NCI-H1105 treated with DMSO at 0.1 percent for 48 hours (cell line): ENCODE measurements at places on chromosomes 6 and 20.

DNA sequence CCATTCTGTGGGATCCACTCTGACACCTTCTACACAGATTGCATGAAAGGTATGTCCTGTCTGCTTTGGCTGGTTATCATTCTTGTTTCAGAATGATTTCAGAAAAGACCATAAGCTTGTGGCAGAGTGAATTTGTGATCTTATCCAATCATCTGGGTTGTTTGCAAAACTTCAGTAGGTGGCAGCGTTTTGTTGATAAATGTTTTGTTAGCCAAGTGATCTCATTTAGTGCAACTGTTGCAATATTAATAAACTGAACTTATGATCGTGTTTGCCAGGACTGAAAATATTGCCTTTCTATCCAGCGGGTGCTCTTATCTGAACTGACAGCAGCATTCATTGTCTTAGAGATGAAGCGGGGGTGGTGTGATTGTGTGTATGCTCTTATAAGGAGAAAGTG lies 613.2 kb upstream of the NOX3 start:
- DNase-seq, result peak; percentile 68

DNA sequence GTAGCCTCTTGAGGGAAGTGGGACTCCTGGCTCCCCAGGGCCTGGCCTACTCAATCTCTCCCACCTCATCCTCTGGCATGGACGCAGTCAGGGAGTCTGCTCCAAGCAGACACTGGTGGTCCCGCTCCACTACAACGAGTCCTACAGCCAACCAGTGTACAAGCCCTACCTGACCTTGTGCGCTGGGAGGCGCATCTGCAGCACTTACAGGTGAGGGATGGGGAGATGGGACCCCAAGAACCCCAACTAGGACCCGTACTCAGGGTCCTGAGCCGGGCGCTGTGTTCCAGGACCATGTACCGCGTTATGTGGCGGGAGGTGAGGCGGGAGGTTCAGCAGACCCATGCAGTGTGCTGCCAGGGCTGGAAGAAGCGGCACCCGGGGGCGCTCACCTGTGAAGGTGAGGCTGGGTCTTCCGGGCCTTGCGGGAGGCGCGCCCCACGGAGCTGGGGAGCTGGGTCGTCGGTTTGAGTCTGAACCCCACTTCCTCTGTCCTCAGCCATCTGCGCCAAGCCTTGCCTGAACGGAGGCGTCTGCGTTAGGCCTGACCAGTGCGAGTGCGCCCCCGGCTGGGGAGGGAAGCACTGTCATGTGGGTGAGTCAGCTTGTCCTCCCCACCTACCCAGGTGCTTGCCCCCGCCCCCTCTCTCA lies 2.1 kb downstream of the EGFL8 start:
- DNase-seq, result no peak

DNA sequence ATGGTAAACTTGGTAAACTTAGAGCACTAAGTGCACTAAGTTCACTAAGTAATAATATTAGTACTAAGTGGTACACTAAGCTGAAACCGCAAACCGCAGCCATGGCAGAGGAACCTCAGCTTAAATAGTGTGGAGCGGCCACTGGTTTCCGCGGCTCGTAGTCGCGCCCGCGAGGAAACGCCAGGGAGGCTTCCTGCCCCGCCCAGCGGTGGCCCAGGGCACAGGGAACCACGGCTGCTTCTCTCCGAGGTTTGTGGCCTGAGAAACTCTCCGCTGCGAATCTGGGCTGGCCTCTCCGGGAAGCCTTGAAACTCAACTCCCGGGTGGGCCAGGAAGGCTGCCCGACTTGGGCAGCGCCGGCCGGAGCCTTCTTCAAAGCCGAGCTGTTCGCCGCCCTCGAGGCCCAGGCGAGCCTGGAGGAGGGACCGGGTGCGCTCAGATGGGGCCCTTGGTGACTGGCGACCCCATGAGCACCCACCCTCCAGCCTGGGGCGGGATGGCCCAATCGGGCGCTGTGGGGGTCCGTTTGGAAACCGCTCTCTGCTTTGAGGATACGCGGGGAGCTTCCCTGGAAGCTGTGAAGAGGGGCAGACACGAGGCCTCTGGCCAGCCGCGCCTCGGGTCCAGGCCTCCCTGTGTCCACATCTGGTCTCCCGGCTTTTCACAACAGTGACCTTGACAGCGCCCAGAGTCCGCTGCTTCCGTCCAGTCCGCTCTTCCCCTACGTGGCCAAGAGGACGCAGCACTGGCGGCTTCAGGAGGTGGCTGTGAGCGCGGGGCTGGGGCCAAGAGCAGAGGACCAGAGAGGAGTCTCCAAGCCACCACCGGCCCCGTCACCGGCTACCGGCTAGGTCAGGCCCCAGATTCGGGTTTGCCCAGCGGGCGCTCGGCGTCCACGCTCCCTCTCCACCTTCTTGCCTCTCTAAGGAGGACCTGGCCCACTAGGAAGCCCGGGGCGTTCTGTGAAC lies 25.4 kb upstream of the HLA-E start:
- DNase-seq, result no peak

DNA sequence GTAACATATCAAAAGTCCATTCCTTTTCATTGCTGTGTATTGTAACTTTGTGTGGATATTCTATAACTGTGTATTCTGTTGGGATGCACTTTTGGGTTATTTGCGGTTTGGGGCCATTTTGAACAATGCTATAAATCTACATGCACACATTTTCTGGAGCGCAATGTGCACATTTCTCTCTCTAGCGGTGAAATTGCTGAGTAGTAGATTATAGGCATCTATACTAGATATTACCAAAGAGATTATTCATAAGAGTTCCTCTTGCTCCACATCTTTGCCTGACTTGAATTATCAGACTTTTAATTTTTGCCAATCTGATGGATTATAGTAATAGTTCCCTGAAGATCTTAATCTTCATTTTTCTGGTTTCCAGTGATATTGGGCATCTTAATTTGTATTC lies 18.3 kb upstream of the FRK start:
- no peak for DNase-seq

- DNase-seq, result no peak
Measured at GRCh38 chr20:23179766-23180403, 93.8 kb upstream of the CD93 start.

- DNase-seq, result no peak
Measured at GRCh38 chr6:122868137-122868536, 79.1 kb downstream of the SMPDL3A start.

GRCh38 chr6:168371981-168372711 lies 52.6 kb upstream of the DACT2 start:
- DNase-seq, result no peak

DNA sequence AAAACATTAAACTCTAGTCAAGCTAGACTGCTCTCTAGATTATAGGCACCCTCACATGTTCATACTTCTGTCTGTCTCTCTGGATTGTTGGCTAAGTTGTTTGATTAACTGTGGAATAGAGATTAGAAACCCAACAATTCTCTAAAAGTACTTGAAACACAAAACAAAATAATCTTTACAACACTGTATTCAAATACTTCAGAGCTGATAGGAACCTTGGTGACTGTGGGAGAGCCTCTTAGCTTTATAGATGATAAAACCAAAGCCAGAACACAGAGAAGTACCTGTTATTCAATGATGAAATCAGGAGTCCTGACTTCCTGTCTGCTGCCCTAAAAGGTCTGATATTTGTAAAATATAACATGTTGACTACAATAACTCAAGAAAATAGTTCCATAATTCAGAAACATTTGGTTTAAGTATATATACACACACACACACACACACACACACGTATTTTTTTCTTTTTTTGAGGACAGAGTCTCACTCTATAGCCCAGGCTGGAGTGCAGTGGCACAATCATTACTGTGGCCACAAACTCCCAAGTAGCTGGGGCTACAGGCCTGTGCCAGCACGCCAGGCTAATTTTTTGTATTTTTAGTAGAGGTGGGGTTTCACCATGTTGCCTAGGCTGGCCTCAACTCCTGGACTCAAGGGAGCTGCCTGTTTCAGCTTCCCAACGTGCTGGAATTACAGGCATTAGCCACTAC lies 222.0 kb downstream of the FUT9 start:
- no peak for DNase-seq

DNA sequence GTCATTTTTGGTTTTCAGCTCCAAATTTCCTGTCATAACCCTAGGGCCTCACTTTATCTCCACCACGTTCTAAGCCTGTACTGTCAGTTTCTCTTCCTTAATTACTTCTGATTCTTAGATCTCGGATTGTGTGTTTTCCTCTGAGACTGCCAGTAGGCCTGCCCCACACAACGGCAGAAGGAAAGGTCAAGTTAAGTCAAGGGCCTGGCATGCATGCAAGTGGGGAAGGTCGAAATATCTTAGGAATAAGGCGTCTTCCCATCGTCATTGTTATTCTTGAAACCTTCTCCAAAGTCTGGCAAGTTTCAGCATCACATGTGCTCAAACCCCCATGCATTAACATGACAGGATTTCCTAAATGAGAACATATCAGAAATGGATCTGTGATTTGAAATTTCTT lies 203.5 kb upstream of the TSHZ2 start:
- DNase-seq, result no peak

DNA sequence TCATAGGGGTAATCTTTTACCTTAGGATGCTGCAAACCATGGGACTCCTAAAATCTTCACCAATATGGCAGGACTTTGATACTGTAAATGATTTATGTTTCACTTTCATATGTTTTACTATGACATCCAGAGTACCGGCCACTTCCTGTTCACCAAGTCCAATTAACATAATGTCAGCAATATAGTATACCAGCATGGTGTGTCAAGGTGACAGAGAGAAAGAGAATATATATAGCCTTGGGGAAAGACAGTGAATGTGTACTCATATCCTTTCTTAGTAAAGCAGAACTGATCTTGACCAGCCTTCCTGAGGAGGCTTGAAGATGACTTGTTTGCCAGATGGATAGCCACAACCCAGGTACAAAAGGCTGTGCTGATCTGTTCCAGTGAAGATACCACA lies 127.9 kb downstream of the NRN1 start:
- no peak for DNase-seq

DNA sequence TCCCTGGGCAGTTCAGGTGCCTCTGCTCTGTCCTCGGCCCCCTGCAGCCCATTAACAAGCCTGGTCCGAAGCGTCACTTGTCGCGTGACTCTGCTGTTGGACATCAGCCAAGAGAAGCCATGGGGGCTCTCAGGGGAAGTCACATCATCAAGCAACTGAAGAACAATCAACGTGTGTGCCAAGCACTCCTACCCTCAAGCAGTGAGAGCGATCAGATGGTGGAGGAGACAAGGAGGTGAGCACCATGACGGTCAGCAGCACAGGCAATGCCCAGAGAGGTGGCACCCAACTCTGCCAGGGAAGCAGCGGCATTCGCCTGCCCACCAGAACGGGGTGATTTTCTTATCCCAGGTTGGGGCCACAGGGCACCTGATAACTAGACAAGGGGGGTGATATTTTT lies 132.7 kb downstream of the AGPAT4 start:
- DNase-seq, result peak; percentile 24

GRCh38 chr6:157657754-157658153 lies 165.3 kb upstream of the SNX9 start:
- no peak for DNase-seq

- no peak for DNase-seq
Measured at GRCh38 chr6:154482858-154483257, 27.6 kb downstream of the CNKSR3 start.
